ENCODE measurements at places on chromosomes 2 and 18. TPM values are rescaled to one million over a fixed set of nuclear protein-coding genes. Genes with fewer than 3 reads are reported as not detected.

The PLB1 gene
- 1.8 TPM for total RNA-seq

The TDRD15 gene
- 0.05 TPM for total RNA-seq

The ACVR2A gene
- 7.2 TPM for total RNA-seq

The C2orf78 gene
- not detected for total RNA-seq

DNA sequence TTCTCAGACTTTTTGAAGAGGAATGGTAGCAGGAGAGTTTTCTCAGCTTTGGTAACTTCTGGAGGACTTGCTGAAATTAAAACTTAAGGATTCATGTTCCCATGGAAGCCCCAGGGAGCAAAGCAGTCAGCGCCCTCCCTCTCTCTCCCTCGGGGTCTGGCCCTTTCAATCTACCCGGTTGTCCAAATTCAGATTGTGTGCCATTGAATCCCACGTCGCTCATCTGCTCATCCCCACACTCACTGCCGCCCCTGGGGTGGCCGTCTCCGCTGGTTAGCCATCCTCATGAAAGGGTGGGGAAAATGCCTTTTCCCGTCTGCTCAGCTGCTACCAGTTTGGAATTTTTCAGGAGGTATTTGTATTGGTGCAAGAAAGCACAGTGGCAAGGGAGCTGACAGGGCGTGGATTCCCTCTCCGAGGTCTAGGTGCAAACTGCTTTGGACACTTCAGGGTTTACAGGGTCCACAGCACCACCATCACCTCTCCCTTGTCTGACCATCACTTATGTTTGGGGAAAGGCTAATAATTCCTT is 27.1 kb downstream of the MCFD2 start:
- no peak for DNase-seq

- DNase-seq, result no peak
Measured at GRCh38 chr18:58580078-58580477, 48.8 kb downstream of the ALPK2 start.

GRCh38 chr2:154392256-154392655 is 306.2 kb upstream of the KCNJ3 start:
- no peak for DNase-seq

- DNase-seq, result no peak
Measured at GRCh38 chr2:70463997-70464396, 89.6 kb downstream of the TGFA start.

- DNase-seq, result no peak
Measured at GRCh38 chr18:34606851-34607250, 103.2 kb upstream of the DTNA start.

- DNase-seq, result peak; percentile 95
Measured at GRCh38 chr2:43226558-43226954, at the start of gene ZFP36L2. Gene ZFP36L2, minus strand, starts transcription at chr2:43226606. Its CDS starts 291 bp downstream, at chr2:43226315.

DNA sequence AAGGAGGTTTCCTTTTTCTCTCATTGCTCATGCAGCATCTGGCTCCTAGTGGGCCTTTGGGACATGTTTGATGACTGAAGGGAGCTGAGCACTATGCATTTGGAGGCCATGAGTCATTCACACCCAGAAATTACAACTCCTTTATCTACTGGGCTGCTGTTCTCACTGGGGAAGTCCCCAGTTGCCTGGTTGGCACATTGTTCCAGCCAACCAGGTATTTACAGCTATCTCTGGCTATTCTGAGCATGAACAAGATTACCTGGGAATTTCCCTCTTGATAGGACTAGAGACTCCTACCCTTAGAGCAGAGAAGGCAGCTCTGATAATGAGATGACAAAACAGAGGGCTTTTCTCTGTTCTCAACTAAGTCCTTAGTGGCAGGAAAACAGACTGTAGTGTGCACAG is 206.5 kb downstream of the SETBP1 start:
- no peak for DNase-seq

DNA sequence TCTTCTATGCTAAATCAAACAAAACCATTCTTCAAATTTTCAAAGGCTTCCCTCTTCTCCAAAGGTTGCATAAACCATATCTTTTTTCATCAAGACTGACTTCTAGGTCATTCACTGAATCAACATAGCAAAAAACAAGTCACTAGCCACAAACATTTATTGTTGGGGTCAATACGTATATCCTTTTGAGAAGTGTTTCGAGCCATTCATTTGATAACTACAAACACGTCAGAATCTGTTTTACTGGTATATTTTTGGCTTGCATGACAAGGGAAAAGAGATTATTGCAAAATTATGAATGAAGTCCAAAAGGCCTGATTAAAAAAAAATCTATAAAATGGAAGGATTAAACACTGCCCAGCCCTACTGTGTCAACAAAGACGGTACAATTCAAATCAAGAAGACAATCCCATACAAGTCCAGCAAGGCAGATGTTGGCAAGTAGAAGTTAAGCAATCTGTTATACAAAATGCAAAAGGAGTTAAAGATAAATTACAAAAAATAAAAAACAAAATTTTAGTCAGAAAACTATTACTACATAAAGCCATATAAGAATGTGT is 222.4 kb downstream of the SRBD1 start:
- DNase-seq, result no peak

- no peak for DNase-seq
Measured at GRCh38 chr2:169173876-169174275, 104.5 kb downstream of the DHRS9 start.

GRCh38 chr2:230691005-230691647 is 21.5 kb upstream of the CAB39 start:
- DNase-seq, result no peak

DNA sequence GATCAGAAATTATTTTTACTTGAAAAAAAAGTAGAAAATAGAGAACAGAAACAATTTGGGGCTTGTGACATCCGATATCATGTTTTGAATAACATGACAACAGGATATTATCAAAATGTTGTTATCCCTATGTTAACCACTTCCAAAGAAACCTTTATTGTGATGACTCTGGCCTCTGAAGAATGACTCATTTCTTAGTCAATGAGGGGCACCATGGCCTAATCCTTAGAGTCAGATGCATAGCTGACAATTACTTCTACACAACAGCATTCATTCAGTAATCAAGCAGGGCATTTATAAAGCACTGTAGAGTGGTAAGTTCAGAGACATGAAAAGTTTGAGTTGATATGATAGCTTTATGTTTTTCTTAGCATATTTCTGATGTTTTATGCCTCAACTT is 703.0 kb downstream of the RNF144A start:
- no peak for DNase-seq

DNA sequence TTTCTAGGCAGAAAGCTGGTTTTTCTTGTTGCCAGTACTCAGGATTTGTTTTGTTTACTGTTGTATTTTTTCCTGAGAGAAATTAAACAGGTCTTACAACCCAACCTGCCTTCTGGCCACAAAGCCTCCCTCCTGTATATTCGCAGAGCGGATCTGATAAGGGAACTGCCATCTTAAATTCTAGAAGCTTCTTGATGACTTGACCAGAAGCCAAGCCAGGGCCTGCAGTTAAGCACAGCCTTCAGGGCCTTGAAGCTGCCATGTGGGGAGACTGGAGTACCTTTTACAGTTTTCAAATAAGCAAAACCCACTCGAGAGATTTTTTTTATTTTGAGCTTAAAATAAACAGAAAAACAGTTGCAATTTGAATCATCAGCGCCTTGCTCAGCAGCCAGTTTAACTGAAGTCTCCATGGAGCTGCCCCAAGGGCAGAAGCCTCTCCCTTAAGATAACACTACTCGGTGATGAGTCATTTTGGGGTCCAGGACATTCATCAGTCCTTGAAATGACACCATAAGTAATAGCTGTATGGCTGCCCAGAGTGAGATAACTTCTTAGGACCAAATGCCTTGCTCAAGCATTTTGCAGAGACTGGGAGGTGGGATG is 51.5 kb upstream of the PHLPP1 start:
- no peak for DNase-seq

DNA sequence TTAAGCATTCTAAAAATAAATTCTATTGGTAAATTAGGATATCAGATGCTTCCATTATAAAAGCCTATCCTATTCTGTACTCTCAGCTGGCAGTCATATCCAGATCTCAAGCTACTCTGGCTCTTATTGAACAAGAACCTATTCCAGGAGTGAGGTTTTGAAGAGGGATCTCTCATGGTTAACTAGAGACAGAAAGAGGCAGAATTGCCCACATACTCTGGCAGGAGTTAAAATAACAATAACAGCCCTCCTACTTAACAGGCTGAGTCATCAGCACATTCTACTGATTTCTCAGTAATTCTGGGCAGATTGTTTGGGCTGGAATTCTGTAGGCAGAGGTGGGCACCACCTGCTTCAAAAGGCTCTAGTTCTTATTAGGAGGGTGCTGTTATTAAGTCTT is 142.0 kb upstream of the UNC80 start:
- no peak for DNase-seq

- DNase-seq, result no peak
Measured at GRCh38 chr2:109159096-109159495, 30.1 kb downstream of the SH3RF3 start.

GRCh38 chr2:38735999-38736320 is 15.2 kb downstream of the SRSF7 start:
- DNase-seq, result no peak

- no peak for DNase-seq
Measured at GRCh38 chr2:166784296-166784946, 103.9 kb upstream of the XIRP2 start.

DNA sequence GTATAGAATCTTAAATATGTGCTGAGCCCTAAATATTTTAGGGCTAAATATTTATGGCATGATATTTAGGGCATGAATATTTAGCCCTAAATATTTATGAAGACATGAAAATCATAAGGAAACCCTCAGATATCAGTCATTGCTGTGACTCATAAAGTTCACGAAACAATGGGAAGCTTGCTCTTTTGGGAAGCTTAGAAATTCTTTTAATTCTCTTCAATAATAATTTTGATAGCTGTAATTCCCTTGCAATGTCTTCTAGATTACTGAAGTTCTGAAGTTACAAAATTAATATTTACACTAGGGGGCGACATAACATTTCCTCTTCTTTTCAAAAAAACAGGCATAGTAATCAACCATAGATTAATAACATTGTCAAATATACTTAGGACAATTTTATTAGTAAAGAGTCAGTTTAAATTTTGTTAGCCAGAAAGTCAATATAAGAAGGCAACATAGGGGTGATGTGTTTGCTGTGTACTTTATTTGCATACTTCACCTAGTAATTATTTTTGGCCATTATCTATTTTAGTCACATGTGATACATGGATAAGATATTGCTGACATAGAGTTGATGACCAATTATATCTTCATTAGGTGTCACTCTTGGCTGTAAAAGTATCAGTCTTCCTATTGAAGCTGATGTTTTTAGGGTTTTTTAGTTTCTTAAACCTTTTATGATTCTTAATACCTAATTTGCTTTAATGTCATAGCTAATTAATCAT is 13.2 kb downstream of the ZNF804A start:
- no peak for DNase-seq

DNA sequence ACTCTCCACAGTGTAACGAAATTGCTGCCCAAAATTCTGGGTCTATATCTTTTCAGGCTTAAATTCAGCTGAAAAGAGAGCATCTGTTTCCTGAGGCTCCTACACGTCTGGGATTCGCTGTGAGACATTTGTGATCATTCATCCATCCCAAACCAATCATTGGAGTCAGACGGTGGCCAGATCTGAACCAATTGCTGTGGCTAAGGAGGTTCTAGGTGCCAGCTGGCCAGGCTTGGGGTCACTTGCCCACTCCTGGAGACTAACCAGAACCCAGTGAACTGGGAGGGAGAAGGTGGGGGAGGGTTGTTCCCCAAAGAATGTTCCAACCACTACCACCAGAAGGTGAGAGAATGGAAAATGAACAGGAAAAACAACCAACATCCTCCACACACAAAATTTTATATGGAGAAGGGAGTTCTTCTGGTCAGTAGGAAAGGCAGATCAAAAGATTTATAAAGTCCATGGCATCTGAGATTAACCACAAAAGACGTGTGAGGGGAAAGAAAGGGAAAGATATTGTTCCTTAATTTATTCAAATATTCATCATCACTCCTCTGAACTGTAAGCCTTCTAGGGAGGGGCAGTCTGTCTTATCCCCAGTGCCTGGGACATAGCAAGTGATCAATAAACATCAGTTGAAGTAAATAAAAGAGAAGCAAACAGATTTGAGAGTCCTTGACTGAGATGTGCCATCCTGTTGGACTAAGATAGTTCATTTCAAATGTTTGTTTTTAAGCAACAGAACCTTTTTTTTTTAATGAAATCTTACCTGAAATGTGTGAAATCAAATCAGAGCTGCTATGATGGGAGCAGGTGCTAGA is 3.0 kb upstream of the RTKN start:
- no peak for DNase-seq

DNA sequence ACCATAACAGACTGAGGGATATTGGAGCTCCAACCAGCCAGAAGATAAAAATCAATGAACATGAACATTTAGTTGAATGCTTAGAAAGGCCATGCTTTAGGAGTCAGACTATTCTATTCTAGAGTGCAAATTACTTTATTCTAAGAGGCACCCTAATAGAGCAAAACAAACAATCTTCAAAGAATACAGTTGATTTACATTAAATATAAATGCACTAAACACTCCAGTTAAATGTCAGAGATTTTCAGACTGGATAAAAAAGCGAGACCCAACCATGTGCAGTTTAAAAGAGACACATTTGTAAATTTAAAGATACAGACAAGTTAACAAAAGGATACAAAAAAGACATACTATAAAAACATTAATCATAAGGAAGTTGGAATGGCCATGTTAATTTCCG is 214.0 kb upstream of the SMAD7 start:
- DNase-seq, result no peak

GRCh38 chr18:35289727-35290093 is 319 bp downstream of the ZSCAN30 start:
- no peak for DNase-seq

DNA sequence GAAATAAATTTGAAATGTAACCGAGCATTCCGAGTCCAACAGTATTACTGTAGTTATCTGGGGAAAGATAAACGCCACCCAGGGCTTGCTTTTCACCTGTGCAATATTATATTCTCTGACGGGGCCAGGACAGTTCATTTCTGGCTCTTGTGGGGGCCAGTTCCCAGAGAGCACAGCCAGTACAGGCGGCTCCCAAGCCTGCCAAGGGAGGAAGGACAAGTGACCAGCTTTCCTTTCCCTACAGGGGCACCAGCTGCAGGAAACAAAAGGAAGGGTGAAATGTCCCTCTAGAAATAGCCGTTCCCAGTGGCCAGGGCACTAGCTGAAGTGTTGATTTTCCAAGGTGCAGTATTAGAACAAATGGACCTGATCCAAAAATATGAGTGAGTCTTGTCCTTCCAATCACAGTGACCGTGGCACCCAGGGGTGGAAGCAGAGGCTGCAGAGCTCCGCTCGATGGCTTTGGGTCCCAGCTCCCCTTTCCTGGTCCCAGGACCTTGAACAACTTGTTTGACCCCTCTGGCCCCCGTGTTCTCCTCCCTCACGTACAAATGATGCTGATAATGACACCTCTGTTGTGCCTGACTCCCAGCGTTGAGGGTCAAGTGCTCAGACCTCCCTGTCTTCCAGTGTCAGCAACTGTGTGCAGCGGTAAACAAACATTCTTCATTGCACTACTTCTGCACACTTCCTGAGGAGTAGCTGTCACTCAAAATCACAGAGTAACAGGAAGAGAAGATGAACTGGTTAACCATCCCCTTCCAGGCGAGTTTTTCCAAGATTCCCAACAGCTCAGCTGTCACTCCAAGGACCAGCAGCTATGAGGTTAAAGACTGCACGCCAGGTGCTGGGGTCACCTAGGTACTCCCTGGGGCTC is 40.9 kb downstream of the GYPC start:
- DNase-seq, result no peak
